ENCODE measurements at places on chromosomes 2 and 18.

DNA sequence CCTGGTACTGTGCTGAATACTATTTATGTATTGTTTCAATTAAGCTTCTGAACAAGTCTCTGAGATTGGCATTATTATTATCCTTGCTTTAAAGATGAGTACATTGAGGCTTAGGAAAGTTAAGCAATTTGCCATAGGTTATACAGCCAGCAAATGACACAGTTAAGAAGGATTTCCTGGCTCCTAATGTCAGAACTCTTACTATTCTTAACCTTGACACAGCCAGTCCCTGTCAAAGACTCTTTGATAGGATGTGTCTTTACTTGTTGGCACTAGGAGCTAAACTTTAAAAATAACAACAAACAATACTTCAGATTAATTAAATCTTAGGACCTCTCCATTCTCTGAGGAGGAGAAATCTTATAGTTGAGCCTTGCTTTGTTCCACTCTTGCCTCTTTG is 70.6 kb downstream of the UBR3 start:
- DNase-seq = no peak

DNA sequence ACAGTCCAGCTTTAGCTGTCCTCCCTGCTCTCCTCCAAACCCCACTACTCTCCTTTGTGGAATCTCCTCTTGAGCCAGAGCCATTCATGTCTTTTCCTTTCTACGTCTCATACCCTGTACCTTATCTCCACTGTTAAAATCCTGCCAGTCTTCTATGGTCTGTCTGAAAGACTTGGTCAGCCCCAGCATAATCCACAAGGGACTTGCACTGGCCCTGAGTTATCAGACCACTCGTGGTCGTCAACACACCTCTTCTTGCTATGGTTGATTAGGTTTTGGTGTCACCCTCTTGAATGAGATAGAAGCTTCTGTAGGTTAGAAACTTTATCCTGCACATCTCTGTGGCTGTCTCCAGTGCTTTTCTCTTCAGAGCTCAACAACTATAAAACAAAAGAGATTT is 56.8 kb downstream of the MYO1B start:
- no peak for DNase-seq

DNA sequence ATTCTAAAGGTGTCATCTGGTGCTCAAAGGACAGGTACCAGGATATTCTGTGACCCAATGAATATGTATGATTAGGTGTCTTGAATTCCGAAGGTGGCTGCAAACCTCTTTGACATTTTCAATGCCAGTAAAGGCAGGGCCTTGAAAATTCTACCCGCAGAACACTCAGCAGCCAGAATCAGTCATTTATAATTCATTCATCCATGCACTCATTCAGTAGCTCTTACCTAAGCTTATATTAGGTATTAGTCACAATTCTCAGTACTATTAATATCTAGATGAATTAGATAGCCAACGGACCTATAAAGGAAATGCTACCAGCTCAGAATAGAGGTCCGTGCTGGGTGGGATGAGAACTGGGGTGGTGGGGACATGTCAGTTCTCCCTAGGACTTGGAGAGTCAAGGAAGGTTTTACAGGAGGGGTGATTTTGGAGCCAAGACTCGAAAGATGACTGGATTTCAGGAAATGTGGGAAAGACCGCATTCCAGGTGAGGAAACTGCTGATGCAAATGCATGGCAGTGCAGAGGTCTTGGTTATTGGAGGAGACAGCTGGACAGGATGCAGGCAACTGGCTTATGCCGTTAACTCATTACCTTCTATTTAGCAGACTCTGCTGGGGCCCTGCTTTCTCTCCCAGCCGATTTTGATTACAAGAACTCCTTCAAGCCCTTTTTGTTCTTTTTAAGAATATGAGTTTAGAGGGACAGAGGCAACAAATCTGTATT is 7.2 kb downstream of the TRIB2 start:
- DNase-seq = no peak

DNA sequence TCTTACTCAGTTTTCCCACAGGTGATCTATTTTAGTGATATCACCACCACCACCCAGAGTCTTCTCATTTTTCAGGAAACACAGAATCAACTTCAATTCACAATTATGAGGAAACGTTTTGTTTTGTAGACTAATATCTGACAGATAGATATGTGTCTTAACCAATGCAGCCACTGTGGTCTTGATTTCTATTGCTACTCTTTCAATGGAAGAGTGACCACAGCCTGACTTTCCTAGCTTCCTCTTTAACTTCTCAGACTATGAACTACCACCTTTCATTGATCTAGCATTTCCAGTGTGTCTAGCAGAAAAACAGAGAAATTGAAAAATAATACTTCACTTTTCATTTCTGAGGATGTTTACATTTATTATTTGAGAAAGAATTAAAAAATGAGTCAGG is 20.5 kb downstream of the ADAM17 start:
- no peak for DNase-seq

DNA sequence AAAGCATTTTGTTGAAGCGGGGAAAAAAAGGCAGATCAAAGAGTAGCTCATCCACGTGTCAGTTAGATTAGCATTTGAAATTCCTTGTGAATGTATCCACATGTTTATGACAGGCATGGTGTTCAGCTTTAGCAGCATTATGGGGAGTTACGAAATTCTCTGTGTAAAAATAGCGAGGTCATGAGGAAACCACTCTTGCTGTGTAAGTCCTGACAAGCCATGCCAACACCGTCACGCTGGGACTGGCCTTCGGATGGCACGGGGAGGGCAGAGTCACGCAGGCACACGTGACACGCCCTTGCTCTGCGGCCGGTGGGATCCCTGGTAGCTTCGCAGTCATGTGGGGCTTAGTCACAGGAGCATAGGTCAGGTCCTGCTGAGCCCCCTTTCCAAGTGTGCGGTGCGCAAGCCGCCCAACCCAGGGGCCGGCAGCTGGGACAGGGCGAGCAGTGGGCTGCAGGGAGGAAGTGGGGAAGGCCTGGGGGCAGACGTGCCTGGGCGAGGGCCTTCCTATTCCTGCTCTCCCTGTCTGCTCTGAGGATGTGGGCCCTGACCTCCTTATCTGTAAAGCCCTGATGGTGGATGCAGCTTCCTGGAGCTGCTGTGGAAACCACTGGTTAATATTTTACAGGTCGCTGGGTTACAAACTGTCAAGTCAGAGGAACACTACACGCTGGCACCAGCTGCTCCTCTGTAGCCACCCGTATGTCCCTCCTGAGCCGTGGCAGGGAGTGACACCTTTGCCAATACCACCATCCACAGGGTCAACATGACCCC is 18.0 kb downstream of the MBP start:
- DNase-seq = peak; percentile 96

DNA sequence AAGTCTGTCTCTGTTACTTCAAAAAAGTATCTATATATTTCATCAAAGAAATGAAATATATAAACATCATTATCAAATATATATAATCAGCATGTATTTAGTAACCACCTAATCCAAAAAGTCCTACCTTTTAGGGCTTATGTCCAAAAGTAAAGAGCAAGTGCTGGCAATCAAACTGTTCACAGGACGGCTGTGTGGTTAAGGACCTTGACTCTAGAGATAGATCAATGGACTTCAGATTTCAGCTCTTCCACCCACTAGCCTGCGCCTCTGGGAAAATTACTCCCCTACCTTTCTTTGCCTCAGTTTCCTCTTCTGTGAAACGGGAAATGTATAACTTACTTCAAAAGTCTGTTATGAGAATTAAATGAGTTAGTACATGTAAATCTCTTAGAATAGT is 29.4 kb downstream of the SATB2 start:
- DNase-seq = no peak

- DNase-seq = no peak
Measured at GRCh38 chr2:230715201-230715600, 2.6 kb downstream of the CAB39 start.

- no peak for DNase-seq
Measured at GRCh38 chr2:177235855-177236437, 23.4 kb downstream of the HNRNPA3 start.

GRCh38 chr18:49934457-49934856 is 121.1 kb upstream of the ACAA2 start:
- no peak for DNase-seq

DNA sequence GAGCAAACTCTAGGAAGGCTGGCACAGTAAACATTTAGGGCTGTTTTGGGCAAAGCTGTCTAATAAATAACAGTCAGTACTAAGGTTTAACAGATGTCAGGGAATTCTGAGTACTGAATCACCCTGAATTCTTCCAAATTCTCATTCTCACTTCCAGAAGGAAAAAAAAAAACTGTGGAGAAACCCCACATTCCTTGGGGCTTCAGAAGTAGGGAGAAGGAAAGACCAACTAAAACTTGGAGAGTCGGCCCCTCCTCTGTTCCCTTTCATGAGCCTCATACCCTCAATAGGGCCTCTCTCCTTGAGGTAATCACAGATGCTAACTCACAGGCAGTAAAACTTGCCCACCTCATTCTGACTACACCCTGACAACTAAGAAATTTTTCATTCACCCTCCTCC is 62.1 kb downstream of the CCDC148 start:
- DNase-seq = no peak

DNA sequence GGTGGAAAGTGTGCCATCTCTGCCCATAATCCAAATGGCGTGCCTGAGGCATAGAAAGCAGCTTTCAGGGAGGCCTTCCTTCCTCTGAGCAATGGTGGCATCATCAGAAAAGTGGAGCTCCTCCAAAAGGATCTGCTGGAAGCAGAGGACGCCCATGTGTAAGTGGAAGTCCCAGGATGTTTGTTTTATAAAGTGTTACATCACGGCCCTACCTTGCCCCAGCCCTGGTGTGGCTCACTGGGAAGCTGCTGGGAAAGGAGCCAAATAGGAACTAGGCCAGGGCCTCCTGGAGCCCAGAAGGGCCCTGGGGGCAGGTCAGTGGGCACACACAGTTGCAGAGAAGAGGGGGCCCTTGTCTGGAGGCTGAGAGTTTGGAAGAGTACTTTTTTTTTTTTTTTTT is 4.2 kb upstream of the ODC1 start:
- DNase-seq = peak; percentile 89

- DNase-seq = peak; percentile 75
Measured at GRCh38 chr18:22674272-22674671, 256.6 kb upstream of the CTAGE1 start.

- DNase-seq = peak; percentile 36
Measured at GRCh38 chr2:134238371-134238770, 15.5 kb upstream of the MGAT5 start.

- DNase-seq = no peak
Measured at GRCh38 chr18:11775436-11776174, 75.6 kb upstream of the CHMP1B start.

- DNase-seq = no peak
Measured at GRCh38 chr2:144706647-144707046, 186.7 kb upstream of the ZEB2 start.

DNA sequence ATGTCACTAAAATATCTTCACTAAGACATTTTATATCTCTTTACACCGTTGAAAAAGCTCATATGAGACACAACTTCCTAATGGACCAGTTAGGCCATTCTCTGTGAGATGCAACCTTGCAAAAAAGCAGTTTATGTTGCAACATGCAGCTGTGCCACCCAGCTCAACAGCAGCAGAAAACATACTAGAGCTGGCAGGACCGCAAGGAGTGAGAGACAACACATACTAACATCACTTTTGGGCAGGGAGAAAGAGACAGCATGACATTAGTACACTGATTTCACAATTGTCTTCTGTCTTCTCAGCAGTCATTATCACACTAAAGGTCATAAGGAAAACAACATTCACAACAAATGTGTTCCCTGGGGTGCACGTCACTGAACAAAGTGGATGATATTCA is 122.9 kb downstream of the EPB41L3 start:
- DNase-seq = no peak

DNA sequence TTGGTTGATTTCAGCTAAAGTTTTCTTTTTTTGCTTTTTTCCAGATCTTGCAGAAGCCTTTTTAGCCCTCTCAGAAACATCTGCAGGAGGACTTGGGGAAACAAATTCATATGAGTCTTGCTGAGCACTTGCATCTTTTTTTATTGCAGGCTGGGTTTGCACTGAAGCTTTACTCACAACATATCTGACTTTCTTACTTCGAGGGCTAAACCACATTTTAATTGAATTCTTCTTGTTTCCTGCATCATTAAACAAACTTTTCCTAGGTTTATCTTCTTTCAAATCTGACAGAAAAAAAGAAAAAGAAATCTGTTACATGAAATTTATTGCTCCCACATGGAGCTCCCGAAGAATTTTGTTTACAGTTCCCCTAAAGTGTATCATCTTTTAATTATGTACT is 28.3 kb downstream of the BARD1 start:
- DNase-seq = no peak

- no peak for DNase-seq
Measured at GRCh38 chr2:120300385-120300784, 45.6 kb upstream of the INHBB start.

- no peak for DNase-seq
Measured at GRCh38 chr2:109710505-109711229, 83.4 kb upstream of the RGPD5 start.

- no peak for DNase-seq
Measured at GRCh38 chr2:109201465-109202327, 72.7 kb downstream of the SH3RF3 start.

DNA sequence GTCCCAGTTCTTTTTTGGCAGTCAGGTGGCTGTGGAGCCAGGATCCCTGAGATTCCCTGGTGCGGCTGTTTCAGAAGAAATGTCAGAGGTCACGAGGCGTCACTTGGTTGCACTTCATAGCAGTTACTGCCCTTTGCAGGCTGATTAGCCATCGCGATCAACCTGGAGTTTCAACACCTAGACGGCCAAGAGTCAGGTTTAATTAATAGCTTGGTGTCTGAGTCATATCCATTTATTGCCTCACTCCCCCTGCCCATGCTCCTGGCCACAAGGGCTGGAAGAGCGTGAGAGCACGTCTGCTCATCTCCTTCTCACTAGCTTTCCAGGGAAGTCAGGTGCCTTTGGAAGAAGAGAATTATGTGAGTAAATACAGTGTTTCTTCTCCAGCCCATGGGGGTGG is 552.3 kb downstream of the TSN start:
- no peak for DNase-seq

GRCh38 chr2:10260130-10260529 is 42.6 kb upstream of the HPCAL1 start:
- DNase-seq = peak; percentile 8

- no peak for DNase-seq
Measured at GRCh38 chr2:216606551-216607276, 26.5 kb upstream of the IGFBP2 start.

- no peak for DNase-seq
Measured at GRCh38 chr2:223971-224760, 39.7 kb downstream of the SH3YL1 start.

All from foreskin fibroblast (primary cell).